CD4-positive, alpha-beta T cell treated with Interleukin-21 for 1 hour (primary cell): ENCODE measurements at places on chromosomes 2 and 18.
A peak's percentile ranks its signal among the peaks of the same experiment; 100 is the strongest.

- no peak for DNase-seq
Observed at GRCh38 chr2:45892425-45892745, 240.9 kb downstream of the PRKCE start.

DNA sequence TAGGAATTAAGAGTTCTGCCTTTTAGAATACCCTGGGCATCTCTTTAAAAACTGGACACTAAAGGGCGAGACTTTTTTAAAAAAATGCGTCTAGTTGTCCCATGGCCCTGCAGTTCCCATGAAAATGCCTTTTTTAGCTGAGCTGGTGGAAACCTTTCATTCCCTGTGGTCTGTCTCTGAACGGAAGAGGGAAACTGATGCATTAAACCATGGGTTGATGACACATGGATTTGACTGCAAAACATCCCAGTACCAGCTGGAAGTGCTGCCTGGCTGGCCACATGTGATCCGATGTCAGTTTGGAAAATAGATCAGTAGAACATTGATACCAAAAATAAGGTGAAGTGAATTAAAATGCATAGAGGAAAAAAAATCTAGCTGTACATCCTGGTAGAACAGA is 129.2 kb downstream of the MYO1B start:
- DNase-seq, result no peak

- no peak for DNase-seq
Observed at GRCh38 chr2:161423421-161424393, 7.6 kb downstream of the TBR1 start.

- DNase-seq, result no peak
Observed at GRCh38 chr2:232600053-232600773, 33.2 kb upstream of the EFHD1 start.

DNA sequence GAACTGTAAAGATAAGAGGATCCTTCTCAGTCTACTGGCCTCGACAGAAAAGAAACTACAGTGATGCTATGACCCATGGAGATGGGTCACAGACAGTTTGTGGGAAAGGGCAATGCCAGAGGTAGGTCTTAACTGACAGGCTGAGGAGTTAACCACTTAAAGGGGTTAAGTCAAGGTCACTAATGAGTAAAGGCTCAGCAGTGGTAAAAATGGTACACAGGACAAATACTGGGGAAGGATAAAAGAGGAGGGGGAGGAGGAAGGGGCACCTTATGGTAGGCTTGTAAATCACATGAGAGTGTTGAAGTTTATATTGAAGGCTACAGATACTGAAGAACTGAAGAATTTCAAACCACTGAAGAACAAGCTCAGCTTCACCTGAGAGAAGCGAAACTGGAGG is 9.9 kb downstream of the IER3IP1 start:
- no peak for DNase-seq

DNA sequence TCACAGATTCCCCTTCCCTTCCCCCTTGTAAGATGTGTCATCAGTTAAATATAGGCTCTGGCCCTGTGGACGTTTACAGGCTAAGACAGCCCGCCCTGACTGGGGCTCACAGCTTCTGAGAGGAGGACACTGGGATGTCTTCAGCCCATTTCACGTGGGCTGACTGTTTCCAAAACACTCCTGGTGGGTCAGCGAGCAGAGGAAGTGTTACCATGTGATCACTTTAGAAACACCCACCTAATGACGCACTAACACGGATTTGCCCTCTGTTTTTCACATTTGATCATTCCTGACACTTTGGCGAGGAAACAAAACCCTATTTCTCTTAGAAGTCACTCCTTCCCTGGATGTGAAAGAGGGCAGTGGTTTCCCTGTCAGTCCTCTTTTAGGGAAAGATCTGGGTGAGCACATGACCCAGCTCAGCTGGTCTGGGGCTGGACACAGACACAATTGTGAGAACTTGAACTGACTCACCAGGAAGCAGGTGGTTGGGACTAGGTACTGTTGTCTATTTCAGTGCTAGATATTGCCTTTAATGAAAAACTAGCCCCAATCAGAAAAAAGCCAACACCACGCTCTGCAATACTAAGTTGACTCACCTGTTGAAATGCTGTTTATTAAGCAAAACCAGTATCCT is 38.8 kb downstream of the BMP10 start:
- DNase-seq, result peak; percentile 64

GRCh38 chr2:66827851-66828250 is 392.9 kb downstream of the MEIS1 start:
- DNase-seq, result no peak

DNA sequence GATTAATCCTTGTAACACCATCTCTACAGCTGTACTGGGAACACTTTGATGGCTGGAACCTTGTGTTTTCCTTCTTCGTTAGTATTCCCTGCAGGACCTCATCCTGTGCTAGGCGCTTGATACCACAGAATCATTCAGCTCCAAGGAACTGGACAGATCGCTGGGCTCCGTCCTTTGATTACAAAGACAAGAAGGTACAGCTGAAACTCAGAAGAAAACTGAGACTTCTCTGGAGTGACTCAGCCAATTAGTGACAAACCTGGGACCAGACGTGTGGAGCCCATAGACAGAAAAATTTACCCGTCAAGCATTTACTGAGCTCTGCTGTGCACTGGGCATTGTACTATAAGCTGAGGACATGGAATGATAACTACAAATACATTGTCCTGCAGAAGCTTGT is 67.3 kb downstream of the NCKAP5 start:
- DNase-seq, result no peak

DNA sequence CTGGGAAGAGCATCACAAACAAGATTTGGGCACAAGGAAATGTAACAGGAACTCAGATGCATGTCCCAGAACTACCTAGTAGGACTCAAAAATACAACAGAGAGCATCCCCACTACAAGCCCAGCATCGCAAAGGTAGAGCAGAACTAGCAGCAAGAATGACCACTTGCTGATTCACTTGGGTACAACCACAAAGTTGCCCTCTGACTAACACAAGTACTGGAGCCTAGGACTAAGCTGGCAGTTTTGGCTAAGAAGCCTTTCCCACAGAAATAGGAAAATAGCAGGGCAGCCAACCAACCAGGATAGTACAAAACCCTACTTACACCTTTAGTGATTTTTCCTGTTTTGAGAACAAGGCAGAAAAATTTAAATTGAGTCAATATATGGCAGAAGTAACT is 193.8 kb downstream of the PAX3 start:
- no peak for DNase-seq

GRCh38 chr2:167550448-167550847 is 662.2 kb downstream of the XIRP2 start:
- no peak for DNase-seq

- no peak for DNase-seq
Observed at GRCh38 chr2:147420517-147420916, 424.3 kb upstream of the ACVR2A start.
